ENCODE measurements at places on chromosomes 2 and 18.

DNA sequence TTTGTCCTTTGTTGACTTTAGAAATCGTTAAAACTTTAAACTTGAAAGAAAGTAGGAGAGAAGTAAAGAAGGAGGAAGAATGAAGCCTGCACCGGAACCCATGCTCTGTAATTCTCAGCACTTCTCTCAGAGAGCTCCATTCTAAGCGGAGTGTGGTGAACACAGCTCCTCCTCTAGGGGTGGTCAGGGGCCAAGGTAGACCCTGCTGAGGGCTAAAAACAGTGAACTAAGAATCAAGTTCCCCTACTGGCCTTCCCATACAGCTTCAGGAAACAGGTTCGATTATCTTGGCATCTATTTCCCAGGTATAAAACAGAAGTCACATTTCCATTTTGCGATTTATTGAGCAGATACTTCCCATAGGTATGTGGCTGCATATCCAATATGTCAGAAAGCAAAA, 92.7 kb upstream of the ASAP2 start:
- DNase-seq: no peak

GRCh38 chr2:100814453-100814852, 5.5 kb upstream of the NPAS2 start:
- DNase-seq: no peak

- DNase-seq: no peak
Measured at GRCh38 chr2:159650574-159650973, 34.2 kb upstream of the BAZ2B start.

DNA sequence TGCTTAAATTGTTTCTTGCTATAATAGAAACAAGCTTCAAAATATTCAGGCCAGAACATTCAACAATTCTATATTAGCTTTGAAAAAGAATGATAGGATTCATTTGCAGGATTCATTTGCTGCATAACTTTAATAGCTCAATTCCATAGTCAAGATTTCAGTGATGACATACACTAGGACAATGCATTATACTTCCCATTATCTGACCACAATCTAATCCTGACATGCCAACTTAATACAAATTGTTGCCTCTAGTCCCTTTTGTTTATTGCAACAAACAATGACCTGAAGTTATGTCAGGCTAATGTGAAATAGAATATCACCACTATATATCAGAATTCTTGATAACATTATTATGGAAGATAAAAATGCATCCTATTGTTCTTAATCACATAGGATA, 169.4 kb downstream of the DNAH7 start:
- DNase-seq: peak; percentile 31

DNA sequence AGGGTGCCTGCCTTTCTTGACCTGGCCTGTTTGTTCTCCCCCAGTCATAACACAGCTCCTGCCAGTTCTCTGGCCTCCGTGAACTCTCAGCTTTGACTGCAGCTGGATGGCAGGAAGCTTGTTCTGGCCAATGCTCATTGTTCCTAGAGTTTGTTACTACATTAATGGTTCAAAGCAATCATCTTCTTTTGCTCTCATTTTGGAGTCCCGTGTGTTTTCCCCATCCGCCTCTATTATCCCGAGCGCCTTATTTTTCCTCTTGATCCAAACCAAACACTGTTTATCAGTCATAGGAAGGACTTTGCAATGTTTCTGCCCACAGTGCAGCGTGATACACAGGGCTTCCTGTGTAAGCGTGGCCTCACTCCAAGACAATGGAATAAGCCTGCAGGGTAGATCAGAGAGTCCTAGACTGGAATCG, 184.3 kb upstream of the APCDD1 start:
- DNase-seq: no peak

DNA sequence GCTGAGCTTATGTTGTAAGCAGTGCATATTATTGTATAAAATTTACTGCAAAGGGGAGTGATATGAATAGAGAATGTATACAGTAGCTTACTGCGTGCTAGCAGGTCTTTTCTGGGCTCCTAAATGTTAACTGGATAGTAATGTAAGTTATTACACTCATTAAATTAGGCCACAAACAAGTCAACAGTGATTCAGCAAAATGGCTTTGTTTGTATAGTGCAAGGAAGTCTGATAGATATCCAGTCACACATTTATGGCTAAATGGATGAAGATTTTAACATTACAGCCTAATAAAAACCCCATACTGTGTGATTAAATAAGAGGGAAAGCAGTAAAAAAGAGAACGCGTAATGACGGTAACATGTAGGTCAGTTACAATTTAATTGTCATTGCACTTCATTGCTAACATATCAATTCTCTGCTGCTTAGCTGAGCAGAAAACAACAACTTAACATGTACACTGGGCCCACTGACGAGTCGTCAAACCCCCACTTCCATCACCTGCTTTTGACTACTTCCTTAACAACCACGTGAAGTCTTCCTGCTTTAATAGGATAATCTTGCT, 665.0 kb upstream of the FANCL start:
- no peak for DNase-seq

DNA sequence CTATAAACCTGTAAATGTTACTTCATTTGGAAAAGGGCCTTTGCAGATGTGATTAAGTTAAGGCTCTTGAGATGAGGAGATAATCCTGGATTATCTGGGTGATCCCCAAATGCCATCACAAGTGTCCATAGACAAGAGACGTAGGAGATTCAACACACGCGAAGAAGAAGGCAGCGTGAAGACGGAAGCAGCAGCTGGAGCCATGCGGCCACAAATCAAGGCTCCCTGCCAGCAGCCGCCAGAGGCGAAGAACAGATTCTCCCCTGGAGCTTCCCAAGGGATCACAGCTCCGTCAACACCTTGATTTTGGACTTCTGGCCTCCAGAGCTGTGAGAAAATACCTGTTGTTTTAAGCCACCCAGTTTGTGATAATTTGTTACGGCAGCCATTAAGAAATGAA, 11.0 kb upstream of the VAPA start:
- DNase-seq: no peak

DNA sequence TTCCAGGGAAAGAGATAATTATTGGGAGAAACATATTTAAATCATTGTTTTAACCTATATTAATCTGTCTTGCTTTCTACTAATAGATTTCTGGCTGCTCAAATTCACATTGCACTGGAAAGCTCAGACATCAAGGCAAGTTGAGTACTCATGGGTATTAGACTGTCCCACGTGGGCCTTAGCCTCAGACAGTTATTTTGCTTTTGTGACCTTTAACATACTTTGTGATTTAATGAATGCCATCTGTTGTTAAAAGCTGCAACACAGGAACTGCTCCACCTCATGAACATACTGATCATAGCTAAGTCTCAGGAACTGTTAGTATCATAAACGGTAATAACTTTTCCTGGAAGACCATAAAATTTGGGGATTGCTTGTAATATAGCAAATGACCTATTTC, 2.7 kb upstream of the LCT start:
- peak; percentile 63 for DNase-seq

DNA sequence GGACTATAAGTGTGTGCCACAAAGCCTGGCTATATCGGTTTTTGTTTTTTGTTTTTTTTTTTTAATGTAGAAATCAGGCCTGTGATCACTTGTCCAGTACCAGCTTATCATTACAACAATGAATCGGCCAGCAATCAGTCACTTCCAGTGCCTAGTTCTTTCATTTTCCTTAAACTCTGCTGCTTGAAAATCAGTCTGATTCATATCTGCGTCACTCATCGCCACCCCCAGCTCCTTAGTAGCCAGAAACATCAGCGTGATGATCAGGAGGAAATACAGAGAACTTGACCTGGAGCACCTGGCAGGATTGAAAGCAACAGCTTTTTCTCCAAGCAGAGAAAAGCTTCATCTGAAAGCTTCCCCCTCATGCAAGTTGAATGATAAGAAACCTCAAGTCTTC, 75.4 kb downstream of the SPTBN1 start:
- no peak for DNase-seq

DNA sequence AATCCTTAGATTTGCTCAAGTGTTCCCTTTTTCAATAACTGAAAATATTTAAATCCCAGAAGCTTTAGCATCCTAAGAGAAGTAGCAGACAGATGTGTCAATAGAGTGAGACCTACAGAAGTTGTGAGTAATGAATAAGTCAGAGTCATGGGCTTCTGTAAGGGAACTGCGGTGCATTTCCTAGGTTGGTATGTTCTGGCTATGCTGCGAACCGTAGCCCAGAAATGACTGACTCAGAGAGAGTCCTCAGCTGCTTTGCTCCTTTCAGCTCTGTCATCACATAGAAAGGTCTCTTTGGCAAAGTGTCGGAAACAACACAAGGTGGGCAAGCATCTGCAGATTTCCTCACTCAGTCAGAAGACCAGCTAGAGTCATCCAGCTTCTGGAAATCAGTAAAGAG, 297.1 kb downstream of the ARHGAP15 start:
- peak; percentile 90 for DNase-seq

GRCh38 chr2:28365158-28365557, 27.5 kb upstream of the FOSL2 start:
- no peak for DNase-seq

DNA sequence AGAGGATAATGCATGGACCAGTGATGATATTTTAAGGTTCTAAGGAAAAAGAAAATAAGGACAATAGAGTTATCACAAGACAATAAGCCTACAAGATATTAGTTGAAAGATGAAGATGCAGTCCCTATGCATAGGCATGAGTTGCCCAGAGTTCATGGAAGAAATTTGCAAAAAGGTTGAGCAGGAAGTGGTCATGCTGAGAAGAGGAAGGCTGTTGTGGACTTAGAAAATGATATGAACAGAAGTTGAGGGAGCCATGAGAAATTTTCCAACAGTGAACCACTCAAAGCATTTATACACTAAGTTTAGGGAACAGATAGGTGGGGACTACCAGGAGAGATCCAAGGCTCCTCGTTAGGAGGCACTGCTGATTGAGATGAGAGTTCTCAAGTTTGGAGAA, 3.5 kb downstream of the OSBPL6 start:
- no peak for DNase-seq

- DNase-seq: no peak
Measured at GRCh38 chr2:191629001-191629453, 48.9 kb upstream of the NABP1 start.

GRCh38 chr2:100289020-100289419, 33.3 kb downstream of the LONRF2 start:
- DNase-seq: no peak

- no peak for DNase-seq
Measured at GRCh38 chr2:233082222-233082930, 22.2 kb downstream of the INPP5D start.

- no peak for DNase-seq
Measured at GRCh38 chr18:68147728-68148127, 567.2 kb downstream of the TMX3 start.

DNA sequence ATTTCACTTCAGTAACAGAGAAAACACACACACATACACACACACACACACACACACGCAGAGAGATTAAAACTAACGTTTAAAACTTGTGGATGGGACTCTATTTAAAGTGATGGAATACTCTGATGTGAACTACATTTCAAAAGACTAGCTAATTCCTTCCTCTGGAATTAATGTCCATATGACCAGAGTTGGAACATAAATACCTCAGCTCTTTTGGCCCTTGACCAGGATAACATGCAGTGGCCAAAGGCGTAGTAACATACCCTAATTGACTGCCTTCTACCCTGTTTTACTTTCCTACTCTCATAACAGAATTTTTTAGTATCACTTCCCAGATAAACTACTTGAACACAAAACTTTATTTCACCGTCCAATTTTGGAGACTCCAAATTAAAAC, 671.3 kb upstream of the CHAC2 start:
- DNase-seq: no peak

GRCh38 chr2:241199897-241200821, 11.7 kb downstream of the ANO7 start:
- DNase-seq: no peak

DNA sequence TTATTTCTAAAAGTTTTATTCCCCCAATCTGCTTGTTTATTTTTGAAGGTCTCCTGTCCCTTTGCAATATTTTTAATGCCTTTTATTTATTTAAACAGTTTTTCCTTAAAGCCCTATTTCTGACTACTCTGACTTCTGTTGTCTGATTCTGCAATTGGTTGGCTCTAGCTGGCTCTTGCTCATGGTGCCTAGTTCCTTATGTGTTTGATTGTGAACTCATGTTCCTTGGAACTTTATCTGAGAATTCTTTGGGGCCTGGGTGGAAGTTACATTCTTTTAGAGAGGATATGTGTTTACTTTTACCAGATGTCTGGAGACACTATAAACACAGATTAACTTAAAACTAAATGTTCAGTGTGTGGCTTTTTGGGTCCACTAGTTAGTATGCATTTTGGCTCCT, 175.9 kb downstream of the DYSF start:
- no peak for DNase-seq

DNA sequence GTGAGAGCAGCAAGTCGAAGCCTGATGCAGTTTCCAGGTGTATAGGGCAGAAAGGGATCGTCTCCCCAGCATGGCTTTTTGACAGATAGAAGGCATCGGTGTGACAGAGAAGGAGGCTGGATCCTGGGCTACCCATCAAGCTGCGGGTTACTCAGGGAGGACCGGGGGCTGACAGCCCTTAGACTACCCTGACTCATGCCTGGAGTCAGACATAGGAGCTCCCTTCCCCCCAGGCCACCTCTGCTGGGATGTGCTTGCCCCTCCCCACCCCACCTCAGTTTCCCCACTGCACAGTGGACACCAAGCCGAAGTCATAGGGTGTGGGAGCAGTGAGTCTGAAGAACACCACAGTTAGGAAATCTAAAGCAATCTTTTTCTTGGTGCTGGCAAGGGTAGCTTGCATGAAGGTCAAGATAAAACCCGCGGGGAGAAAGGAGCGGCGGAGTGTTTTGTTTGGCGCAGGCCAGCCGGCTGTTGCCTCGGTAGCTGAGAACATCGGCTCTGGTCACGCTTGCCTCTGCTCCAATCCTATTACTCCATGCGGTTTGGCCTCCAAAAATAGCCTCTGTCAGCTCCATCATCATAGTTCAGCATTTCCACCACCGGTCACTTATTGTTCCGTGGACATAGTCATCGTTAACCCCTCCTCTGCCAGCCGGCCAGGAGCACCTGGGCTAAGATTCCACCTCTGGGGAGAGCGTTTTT, 169.2 kb upstream of the GLI2 start:
- peak; percentile 59 for DNase-seq

GRCh38 chr2:210839450-210839849, 283.1 kb downstream of the CPS1 start:
- no peak for DNase-seq

- DNase-seq: no peak
Measured at GRCh38 chr18:47752796-47753645, 177.4 kb downstream of the SMAD2 start.

Measured in non-pigmented ciliary epithelial cell (primary cell).